Endothelial cell of umbilical vein (primary cell): ENCODE measurements at places on chromosomes 4 and X. TPM values are rescaled to one million over a fixed set of nuclear protein-coding genes. Genes with fewer than 3 reads are reported as not detected.

- no peak overlapping the region for H3K4me3 ChIP-seq
- no peak for DNase-seq
- peaks cover 53% of the 10 kb centered on the region for H3K27me3 ChIP-seq
- no peaks in the 10 kb centered on the region for H3K36me3 ChIP-seq
- no peak overlapping the region for H3K27ac ChIP-seq
- peaks cover 15% of the 10 kb centered on the region for H3K4me1 ChIP-seq
Measured at GRCh38 chr4:15776871-15777648, 1.1 kb upstream of the CD38 start.

DNA sequence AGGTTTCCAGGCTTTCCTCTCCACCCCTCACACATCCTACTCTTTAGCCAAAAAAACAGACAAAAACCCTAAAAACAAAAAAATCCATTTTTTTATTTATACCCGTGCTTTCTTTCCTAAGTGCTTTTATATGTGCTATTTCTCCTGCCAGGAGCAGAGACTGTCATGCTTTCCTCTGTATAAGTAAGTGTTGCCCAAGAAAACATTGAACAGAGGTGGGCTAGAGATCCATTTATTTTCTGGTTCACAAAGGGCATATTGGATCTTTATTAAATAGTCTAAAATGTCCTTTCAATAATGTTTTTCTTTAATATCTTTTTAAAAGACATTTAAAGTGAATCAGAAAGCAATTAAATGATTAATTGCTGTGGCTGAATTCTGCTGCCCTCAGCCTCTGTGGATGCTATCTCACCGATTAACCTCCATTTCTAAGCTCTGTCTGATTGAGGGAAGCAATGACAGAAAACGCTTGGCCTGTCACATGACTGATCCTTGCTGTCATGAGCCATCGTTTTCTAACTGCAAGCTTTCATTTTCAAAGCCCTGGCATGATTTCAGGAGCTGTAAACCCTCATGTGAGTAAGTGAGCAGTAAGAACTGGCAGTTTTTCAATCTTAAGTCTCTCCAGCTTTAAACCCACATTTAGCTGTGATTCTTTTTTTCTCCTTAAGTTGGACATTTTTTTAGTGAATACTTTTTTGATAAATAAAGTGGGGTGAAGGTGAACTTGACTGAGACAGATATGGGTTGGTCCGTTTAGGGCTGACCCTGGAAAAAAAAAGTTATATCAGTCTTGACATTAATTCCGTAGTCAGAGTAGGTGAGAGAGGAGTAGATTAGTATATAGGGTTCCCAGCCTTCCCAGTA, 180.7 kb upstream of the PGRMC2 start:
- peaks cover 5% of the 10 kb centered on the region for H3K4me1 ChIP-seq
- DNase-seq = peak; percentile 90
- no peaks in the 10 kb centered on the region for H3K27me3 ChIP-seq
- H3K4me3 ChIP-seq = no peak overlapping the region
- H3K27ac ChIP-seq = peak overlapping the region; percentile 19

DNA sequence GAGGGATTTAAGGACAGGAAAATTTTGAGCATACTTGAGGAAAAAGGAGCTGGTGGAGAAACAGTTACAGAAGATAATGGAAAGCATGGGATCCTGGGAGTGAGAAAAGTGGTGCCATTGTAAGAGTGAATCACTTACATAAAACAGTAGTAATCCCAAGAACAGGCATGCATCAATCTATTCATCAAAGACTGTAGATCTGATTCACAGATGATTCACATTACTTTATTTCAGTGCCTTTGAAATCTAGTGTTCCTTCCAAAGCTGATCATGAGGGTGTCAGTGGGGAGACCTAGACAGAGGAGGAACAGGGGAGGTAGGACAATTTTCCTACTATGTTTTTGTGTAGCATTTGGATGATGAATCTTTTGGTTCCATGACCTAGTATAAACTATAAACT, 102.7 kb downstream of the TAB3 start:
- no peaks in the 10 kb centered on the region for H3K36me3 ChIP-seq
- H3K27ac ChIP-seq = no peak overlapping the region
- H3K4me3 ChIP-seq = no peak overlapping the region
- H3K27me3 ChIP-seq = no peaks in the 10 kb centered on the region
- DNase-seq = no peak
- no peaks in the 10 kb centered on the region for H3K4me1 ChIP-seq

The CT45A2 gene
- not detected in 2 replicates for total RNA-seq

- H3K27ac ChIP-seq = no peak overlapping the region
- no peak for DNase-seq
- H3K27me3 ChIP-seq = no peaks in the 10 kb centered on the region
Measured at GRCh38 chrX:150700107-150700506, 6.9 kb downstream of the MTMR1 start.

- H3K4me3 ChIP-seq = no peak overlapping the region
- no peaks in the 10 kb centered on the region for H3K36me3 ChIP-seq
- H3K4me1 ChIP-seq = no peaks in the 10 kb centered on the region
- H3K27ac ChIP-seq = no peak overlapping the region
Measured at GRCh38 chr4:33437406-33437805, 2717.2 kb downstream of the PCDH7 start.

DNA sequence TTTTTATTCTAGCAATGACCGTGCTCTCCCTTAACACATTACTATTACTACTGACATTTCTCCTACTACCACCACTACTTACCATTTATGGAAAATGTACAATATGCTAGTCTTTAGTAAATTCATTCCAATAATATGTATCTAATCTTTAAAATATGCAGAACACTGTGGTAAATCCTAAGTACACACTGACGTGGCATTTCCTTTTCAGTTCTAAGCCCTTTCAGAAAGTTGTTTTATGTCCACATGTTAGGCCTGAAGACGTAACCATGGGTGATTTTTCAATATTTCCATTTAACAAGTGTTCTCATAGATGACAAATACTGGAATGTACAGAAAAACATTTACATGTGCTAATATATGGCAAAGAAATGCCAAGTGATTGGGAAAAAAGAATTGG, 268.6 kb upstream of the SLIT2 start:
- peak; percentile 90 for DNase-seq
- H3K36me3 ChIP-seq = no peaks in the 10 kb centered on the region
- peaks cover 25% of the 10 kb centered on the region for H3K4me1 ChIP-seq
- no peak overlapping the region for H3K4me3 ChIP-seq
- H3K27ac ChIP-seq = peak overlapping the region; percentile 85

- no peaks in the 10 kb centered on the region for H3K27me3 ChIP-seq
- DNase-seq = peak; percentile 74
- no peak overlapping the region for H3K4me3 ChIP-seq
- H3K4me1 ChIP-seq = peaks cover 48% of the 10 kb centered on the region
Measured at GRCh38 chr4:7967501-7968261, 28.0 kb upstream of the AFAP1 start.

GRCh38 chr4:17492876-17493275, 19.0 kb downstream of the QDPR start:
- H3K36me3 ChIP-seq = peaks cover 9% of the 10 kb centered on the region
- H3K27ac ChIP-seq = no peak overlapping the region
- no peak overlapping the region for H3K4me3 ChIP-seq
- H3K27me3 ChIP-seq = no peaks in the 10 kb centered on the region
- no peak for DNase-seq
- H3K4me1 ChIP-seq = peaks cover 9% of the 10 kb centered on the region

- H3K27me3 ChIP-seq = no peaks in the 10 kb centered on the region
- no peak overlapping the region for H3K27ac ChIP-seq
- H3K4me3 ChIP-seq = no peak overlapping the region
- H3K36me3 ChIP-seq = no peaks in the 10 kb centered on the region
Measured at GRCh38 chrX:138487866-138488265, 223.7 kb downstream of the FGF13 start.

GRCh38 chr4:81631958-81632441, 160.3 kb upstream of the RASGEF1B start:
- H3K27ac ChIP-seq = no peak overlapping the region
- H3K27me3 ChIP-seq = no peaks in the 10 kb centered on the region
- H3K4me1 ChIP-seq = no peaks in the 10 kb centered on the region
- no peak for DNase-seq
- H3K36me3 ChIP-seq = no peaks in the 10 kb centered on the region

- H3K4me3 ChIP-seq = no peak overlapping the region
- no peak for DNase-seq
- no peaks in the 10 kb centered on the region for H3K27me3 ChIP-seq
- no peaks in the 10 kb centered on the region for H3K4me1 ChIP-seq
- H3K27ac ChIP-seq = no peak overlapping the region
Measured at GRCh38 chrX:122943918-122944317, 240.2 kb upstream of the GRIA3 start.

The TRAM1L1 gene
- 0.88 and 1.1 TPM in 2 replicates for total RNA-seq

- no peak for DNase-seq
- H3K4me1 ChIP-seq = no peaks in the 10 kb centered on the region
- no peak overlapping the region for H3K4me3 ChIP-seq
- no peak overlapping the region for H3K27ac ChIP-seq
- peaks cover 17% of the 10 kb centered on the region for H3K36me3 ChIP-seq
Measured at GRCh38 chr4:17636341-17636695, 21.9 kb downstream of the MED28 start.

The PAK3 gene
- total RNA-seq = 0.15 and 0.16 TPM in 2 replicates
